ENCODE measurements at places on chromosomes 2 and 18.

DNA sequence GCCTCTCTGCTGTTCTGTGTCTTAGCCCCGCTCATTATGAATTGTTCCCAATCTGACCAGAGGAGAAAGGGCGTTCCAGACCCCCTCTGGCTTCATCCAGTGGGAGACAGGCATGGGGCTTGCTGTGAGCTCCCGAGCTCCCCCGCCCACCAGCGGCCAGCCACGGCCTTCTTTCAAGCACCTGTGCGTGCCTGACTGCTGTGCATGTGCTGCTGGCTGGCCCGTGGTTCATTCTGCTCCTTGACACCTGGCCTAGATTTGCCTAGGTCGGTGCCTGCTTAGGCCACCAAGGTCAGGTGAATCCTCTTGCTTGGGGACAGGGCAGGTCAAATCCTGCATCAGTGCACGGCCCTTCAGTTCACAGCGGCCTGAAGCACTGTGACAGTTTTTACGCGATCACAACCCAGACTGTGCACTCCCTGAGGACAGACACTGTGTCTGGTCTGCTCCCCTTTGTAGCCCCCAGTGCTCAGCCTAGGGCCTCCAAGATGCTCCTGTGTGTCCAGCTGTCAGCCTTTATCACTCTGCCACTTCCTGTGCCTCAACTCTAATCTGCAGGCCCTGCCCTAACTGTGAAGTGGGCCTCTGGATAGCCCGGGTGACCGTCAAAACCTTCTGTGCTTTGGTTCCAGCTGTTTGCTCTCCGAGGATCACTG, 3.6 kb upstream of the LPIN1 start:
- no peak for DNase-seq

- DNase-seq: no peak
Observed at GRCh38 chr2:153386481-153386897, 92.1 kb downstream of the RPRM start.

GRCh38 chr2:24873619-24874018, 46.4 kb downstream of the ADCY3 start:
- DNase-seq: no peak

GRCh38 chr2:105757433-105757832, 12.7 kb downstream of the NCK2 start:
- no peak for DNase-seq

- no peak for DNase-seq
Observed at GRCh38 chr2:36294316-36294721, 61.3 kb upstream of the CRIM1 start.

DNA sequence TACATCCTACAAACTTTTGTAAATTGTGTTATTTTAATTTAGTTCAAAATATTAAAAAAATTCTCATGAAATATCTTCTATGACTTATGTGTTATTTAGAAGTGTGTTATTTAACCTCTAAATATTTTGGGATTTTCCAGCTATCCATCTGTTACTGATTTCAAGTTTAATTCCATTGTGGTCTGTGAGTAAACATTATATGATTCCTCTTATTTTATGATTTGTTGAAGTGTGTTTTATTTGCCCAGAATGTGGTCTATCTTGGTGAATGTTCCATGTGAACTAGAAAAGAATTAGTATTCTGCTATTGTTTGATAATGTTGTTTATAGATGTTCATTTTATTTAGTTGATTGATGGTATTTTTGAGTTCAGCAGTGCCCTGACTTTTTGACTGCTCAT, 136.0 kb downstream of the ZNF804A start:
- no peak for DNase-seq

- peak; percentile 27 for DNase-seq
Observed at GRCh38 chr2:54065411-54065810, 50.0 kb upstream of the ACYP2 start.

DNA sequence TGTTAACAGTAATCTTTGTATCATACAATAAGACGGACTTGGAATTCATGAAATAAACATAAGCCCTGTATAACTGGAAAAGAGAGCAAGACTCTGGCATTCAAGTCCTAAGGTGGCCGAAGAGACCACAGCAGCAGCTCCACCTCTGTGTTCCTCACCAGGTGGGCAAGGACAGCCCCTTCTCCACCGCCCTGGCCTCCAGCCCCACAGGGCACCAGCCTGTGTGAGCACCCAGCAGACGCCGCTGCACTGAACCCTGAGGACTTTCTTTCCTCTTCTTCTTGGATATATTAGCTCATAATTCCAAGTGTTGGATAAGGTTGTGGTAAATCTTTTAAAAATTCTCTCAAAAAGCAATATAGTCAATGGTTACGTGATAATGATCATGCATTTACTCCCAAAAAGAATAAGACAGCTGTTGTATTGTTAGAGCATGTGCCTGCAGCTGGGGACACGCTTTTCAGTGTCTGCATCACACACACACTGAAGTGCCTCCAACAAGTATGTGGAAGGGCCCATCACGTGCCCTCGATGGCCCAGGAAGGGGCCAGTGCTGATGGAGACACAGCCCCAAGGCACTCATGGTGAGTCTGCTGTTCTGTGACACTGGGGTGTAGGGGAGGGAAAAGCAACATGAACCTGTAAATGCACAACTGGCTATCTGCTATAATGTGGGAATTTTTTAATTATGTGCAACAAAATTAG, 26.8 kb downstream of the FAM178B start:
- no peak for DNase-seq

DNA sequence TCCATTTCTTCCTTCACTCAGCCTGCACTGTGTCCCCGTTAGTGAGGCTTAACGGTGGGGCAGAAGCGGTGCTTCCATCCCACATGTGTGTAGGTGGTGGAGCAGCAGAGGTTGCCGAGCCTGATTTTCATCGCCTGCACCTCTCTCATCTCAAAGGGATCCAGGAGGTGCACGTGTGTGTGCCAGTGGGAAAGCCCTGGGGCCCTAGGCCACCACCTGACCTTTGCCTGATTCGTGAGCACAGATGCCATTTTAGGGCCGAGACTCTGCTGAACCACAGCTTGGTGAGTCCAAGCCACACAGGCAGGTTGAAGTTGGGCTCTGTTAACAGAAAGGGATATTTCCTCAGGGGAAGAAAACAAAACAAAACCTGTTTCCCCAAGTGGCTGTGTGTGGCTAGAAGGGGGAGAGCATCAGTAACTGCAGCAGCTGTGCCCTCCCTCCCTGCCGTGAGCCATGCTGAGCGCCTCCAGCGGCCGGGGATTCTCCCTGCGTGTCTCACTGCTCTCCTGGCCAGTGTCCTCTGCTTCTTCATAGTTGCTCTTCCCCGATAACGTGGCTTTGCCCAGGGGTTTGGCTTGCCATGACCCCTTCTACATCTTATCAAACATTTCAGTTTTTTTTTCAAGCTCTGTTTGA, 81.5 kb downstream of the MAPRE2 start:
- DNase-seq: peak; percentile 74

DNA sequence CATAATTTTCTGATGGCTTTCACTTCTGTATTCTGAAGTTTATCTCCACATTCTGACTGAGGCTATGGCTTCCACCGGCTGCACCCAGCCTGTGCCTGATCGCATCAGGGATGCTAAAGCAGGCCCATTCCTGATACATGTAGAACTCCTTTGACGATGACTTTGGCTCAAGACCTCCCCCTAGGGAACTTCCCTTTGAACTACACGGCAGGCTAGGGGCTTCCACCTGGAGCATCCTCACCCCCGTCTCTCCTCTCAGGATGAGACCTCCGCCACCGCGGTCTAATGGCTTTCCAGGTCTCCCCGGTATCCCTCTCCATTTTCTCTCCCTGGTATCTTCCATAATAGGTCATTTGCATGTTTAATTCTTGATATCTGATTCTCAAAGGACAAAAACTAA, 214.9 kb upstream of the CHST9 start:
- no peak for DNase-seq

DNA sequence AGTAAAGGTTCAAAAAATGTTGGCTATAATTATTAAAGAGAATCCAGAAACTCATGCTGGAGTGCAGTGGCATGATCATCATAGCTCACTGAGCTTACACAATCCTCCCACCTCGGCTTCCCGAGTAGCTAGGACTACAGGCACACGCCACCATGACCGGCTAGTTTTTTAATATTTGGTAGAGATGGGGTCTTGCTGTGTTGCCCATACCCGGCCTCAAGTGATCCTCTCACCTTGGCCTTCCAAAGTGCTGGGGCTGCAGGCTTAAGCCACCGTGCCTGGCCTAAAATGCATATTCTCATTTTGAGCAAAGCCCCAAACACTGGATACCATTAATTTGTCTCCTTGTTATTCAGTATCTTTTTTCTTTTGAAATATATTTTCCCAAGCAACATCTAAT, 32.4 kb downstream of the MEMO1 start:
- DNase-seq: no peak

DNA sequence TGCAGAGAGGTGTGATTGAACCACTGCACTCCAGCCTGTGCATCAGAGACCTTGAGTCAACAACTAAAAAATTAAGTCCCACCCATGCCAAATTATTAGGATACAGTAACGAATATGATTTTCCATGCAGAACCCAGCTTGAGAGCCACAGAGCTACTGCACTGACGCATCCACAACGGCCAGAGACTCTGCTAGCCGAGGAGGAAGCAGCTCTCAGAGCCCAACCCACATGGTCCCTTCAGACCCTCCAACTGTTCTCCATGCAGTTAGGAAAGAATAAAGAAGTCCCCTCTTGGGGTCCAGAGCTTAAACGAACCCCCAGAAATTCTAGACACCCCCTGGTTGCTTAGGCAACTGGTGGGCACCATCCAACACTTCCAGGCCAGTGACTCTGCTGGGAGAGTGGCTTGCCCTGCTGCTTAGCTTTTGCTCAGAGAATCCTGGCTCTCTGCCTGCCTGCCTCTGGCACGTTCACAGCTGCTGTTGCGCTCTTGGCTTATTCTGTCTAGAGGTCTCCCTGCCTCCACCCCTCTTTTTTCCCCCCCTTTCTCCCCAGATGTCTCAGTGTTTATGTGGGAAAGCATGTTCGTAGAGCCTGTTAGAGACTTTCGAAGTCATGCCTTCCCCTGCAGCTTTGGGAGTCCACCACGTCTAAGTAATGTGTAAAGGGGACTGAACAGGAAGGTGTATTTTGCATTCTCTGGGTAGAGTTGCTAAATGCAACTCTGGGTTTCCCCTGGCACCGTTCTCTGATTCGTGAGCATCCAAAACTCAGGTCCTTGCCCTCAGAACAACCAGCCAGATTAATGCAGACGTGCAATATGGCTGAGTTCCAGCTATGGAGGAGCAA, 26.0 kb upstream of the SP3 start:
- peak; percentile 88 for DNase-seq

GRCh38 chr2:167196461-167197252, 308.4 kb downstream of the XIRP2 start:
- DNase-seq: peak; percentile 43

DNA sequence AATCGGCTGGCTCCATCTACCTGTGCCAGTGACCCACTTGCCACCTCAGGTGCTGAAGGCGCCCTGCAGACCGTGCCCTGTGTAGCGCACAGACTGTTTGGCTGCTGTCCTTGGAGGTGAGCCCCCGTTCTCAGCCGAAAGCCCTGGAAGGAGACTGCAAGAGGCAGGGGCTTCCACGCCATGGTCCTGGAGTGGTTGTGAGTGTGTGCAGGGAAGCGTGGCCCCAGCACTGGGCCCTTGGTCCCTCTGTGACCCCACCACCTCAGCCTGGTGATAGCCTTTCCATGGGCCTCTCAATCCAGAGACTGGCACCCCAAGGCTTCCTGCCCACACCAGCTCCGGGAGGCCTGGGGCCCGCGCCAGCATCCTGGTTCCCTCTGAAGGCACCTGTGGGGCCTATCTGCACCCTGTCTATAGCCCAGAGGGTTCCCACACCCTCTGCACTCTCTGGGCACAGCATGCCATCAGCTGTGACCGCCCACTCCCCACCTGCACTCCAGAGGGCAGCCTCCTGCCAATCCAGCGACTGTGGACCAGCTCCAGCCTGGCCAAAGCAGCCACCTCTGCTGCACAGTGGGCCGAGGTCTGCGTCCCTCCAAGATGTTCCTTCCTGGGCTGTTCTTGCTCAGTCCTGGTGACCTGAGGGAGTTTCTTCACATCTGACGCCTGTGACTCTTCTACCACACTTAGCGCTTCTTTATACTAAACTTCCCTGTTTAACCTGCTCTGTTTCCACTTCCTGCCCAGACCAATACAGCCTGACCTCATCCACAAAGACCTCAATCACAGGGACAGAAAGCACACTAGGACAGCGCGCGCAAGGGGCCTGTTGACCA, 109.5 kb downstream of the EIPR1 start:
- no peak for DNase-seq

DNA sequence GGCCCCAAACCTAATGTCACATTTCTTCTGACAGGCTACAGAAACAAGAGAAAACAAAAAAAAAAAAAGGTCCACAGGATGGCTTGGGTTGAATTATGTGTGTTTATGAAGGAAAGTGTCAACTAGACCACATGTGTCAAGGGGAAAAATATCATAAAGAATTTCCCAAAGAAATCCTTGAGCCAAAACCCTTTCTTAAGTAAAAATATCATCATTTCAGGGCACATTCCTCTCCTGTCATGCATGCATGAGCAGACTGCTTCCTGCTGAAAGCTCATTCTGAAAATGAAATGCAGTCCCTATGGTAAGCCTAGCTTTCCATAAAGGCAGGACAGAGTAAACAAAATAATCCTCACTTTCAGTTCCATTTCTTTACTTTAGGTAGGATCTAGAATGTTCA, 85.7 kb upstream of the RBBP8 start:
- DNase-seq: no peak

DNA sequence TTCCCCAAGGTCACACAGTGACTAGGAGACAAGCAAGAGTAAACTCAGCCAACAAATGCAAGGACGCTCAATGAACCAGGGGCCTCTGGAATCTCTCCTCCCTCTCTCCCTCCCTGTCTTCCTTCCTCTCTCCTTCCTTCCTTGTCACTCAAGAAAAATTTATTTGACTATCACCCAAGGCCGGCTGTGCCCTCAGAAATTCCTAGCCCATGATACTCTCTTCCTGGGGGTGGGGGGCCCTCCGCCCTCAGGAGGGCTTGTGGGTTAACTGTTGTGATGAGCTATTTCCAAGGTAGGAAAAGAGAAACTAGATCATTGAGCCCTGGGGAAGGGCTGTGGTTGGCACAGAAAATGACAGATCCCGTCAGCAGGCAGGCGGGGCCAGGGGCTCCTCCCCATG, 21.7 kb downstream of the INHBB start:
- DNase-seq: no peak

- DNase-seq: peak; percentile 92
Observed at GRCh38 chr18:58896268-58896667, 31.6 kb downstream of the ZNF532 start.

DNA sequence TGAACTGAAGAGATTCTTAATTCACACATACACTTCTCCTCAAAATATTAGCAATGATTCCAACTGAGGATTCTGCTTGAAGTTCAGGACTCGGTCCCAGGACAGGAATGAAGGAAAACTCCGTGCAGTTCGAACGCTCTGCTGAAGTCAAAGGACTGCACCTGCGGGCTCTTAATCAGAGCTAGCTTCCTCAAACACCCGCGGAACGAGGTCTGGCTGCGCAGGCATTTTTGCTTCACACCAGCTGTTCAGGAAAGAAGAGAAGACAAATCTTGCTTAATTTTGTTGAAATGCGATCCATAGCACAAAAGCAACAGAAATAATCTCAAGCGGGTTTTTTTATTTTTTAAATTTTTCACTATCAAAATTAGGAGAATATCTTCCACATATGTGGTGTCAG, 175.6 kb downstream of the LAMA1 start:
- DNase-seq: no peak

DNA sequence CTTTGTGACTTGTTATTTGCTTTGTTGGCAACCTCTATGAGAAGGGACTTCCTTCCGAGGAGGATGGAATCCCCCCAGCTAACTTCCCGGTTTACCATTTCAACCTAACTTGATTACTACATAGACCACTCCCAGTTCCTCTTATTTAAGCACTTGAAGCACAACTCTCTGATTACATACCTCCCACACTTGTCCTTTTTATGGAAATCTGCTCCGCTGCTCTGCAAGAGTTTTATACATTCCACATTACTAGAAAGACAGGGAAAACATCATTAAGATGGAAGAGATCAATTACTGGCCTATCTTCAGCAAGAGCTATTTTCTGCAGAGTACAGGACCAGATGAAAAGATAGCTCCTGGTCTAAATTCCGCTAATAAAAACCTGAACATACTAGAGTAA, 160.0 kb upstream of the PGAP1 start:
- DNase-seq: no peak
